ENCODE measurements at places on chromosomes 5 and 9.

DNA sequence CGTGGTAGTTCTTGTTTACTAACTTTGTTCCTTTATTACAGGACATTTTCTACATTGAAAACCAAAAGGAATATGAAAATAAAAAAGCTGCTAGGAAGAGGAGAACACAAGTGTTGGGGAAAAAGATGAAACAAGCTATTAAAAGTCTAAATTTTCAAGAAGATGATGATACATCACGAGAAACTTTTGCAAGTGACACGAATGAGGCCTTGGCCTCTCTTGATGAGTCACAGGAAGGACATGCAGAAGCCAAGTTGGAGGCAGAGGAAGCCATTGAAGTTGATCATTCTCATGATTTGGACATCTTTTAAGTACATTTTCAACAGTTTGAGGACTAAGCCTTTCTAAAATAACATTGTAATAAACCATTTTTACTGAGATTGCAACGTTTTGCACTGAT is 23.8 kb downstream of the PHAX start:
- peak; percentile 87 for DNase-seq

DNA sequence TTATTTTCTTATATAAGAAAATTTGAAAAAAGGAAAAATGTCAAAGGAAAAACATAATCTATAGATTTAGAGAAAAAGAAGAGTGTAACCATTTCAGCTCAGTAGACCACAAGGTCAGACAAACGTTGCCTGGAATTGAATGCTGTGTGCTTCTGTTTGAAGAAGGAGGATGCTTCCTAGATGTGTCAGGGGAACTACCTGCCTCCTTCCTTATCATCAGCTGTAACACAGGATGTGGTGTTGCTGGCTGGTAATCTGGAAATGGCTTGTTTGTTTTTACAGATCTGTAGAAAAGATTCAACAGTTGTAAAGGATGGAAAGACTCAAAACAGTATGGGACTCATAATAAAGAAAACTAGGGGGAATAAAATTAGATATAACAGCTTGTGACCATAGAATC is 160.7 kb upstream of the MEF2C start:
- DNase-seq = no peak

- DNase-seq = no peak
Measured at GRCh38 chr5:127170918-127171600, 97.8 kb upstream of the C5orf63 start.

DNA sequence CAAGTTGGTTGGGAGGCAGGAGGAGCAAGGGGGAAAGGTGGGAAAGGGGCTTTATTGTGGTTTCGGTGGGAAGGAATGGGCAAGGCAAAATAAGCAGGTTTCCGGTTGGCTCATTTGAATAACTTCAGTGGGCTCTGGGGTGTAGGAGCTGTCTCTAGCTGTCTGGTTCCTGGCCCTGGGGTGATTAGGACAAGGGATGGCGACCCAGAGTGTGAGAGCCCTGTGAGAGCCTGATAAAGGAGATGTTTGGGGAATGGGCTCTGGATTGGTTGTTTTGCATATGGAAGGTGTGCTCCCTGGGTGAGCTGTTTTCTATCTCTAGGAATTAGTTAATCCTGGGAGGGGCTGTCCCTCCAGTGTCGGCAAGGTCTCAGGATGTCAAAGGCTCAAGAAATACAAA is 15.4 kb downstream of the ANKRD34B start:
- DNase-seq = no peak

DNA sequence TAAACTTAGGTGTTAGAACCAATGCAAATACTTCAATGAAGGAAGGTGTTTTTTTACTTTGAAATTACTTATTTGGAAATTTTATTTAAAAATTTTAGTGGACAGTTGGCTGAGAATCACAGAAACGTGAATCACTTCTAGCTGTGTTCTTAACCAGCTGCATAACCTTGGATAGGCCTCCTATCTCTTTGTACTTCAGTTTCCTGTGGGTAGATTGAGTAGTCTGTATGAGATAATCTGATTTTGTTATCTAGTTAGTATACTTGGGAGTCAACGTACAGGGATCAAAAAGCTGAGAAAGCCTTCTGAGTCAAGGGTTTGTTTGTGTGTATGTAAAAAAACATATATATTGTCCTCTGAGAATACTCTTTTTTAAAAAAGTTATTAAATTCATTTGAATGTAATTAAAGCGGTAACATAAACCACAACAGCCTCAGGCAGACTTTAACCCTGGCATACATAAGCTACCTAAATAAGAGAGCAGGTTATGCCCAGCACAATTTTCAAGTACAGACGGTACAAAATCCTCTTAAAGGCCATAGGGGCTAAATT is 38.1 kb upstream of the ZCCHC7 start:
- no peak for DNase-seq

GRCh38 chr9:76049341-76049740 is 158.9 kb downstream of the PCSK5 start:
- no peak for DNase-seq

DNA sequence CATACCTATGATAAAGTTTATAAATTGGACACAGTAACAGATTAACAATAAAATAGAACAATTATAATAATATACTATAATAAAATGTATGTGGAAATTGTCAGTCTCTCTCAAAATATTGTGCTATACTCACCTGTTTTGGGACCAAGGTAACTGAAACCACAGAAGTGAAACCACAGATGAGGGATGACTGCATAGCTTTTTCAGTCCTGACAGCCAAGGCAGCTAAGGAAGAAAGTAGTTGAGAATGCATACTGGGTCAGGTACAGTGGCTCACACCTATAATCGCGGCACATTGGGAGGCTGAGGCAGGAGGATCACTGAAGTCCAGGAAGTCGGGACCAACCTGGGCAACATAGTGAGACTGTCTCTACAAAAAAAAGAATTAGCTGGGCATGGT is 8.9 kb downstream of the SRP19 start:
- DNase-seq = no peak

GRCh38 chr5:10486511-10487344 is 45.0 kb downstream of the ROPN1L start:
- DNase-seq = no peak

GRCh38 chr5:167944121-167944852 is 347.2 kb upstream of the WWC1 start:
- no peak for DNase-seq

- DNase-seq = peak; percentile 38
Measured at GRCh38 chr9:136685790-136686533, 1.3 kb downstream of the AGPAT2 start.

DNA sequence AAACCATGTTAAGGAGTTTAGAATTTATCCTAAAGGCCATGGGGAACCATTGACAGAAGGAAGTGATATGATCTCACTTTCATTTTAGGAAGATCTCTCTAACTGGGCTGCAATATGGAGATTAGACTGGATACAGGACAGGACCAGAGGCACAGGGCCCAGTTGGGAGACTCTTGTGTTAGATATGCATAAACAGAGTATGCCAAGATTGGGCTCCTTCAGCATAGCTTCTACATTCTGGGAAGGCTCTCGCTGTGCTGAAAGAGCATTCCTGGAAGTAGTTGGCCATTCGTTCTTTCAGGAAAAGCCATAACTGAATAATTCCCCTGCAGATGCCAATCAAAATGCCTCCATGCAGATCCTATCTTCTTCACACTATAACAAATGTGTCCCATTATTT is 204.5 kb downstream of the CWC27 start:
- no peak for DNase-seq

DNA sequence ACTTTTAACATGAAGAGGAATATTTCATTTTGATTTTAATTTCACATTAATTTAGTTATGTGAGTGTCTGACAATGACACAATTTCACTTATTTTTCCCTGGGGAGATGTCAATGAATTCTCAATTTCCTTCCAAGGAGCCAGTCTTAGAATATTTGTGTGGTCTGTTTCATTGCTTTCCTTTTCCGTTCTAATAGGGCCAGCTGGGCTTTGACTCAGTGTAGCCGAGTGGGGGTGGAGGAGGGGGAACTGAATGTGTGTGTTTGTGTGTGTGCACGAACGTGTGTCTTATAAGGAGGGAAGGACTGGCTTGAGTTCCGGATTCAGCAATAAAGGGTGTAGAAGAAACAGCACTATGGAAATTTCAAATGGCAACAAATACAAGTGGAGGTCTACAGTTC is 100.0 kb downstream of the BASP1 start:
- no peak for DNase-seq

GRCh38 chr5:67204821-67205220 is 8.2 kb upstream of the CD180 start:
- DNase-seq = no peak

- no peak for DNase-seq
Measured at GRCh38 chr5:160923936-160924710, 72.1 kb upstream of the ATP10B start.

- no peak for DNase-seq
Measured at GRCh38 chr9:133320421-133320881, 15.5 kb downstream of the SURF6 start.

- no peak for DNase-seq
Measured at GRCh38 chr5:116343961-116344360, 230.7 kb downstream of the SEMA6A start.

GRCh38 chr9:124779368-124780059 is 2.6 kb downstream of the OLFML2A start:
- peak; percentile 96 for DNase-seq
